ENCODE measurements at places on chromosomes 2 and 18.
A peak's percentile ranks its signal among the peaks of the same experiment; 100 is the strongest.

GRCh38 chr2:147003081-147003480 lies 841.7 kb upstream of the ACVR2A start:
- DNase-seq, result no peak

DNA sequence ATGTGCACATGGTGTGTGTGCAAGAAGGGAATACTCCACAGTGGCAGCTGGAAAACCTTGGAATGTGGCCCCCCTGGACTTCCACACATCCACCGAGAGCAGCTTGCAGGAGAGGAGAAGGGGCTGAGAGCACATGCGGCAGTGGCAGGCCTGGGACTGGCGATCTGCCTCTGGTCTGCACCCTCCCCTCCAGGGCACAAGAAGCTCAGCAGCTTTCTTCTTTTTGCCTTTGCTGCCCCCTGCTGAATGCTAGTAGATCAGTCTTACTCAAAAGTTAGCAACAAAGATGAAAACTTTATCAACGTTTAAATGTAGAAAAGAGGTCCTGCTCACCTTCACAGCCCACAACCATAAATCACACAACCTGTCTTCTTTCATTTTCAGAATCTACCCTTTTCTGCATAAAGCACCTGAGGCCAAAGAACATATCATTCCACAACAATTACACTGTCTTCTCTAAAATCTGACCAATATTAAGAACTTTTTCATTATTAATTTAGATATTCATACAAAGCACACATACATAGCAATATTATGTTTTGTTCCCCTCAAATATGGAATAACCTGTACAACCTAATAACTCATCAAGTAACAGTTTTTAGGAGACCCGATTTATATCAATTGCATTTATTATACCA lies 34.6 kb downstream of the TGFBRAP1 start:
- peak; percentile 85 for DNase-seq

DNA sequence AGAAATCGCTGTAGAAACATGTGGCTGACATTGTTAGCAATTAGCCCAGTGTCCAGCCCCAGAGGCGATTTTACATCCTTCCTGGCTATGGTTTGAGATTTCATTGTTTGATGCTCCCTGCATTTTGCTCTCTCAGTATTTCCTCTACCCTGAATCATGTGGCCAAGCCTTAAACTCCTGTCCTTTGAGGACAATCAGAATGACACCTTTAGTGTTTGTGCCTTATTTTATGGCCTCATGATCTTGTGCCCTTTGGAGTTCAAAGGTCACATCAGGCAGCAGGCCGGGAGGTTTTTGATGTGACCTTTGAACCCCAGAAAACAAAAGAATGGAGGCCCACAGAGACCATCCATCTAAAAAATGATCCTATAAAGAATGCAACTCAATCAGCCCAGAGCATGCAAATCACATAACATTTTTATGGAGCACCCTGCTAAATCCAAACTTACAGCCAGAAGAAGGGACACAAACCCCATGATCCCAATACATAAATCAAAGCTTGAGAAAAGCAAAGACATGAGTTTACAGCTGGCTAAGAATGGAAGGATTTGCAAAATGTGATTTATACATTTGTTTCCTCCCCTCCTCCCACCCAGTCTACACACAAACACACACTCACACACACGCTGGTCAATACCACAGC lies 52.5 kb downstream of the FECH start:
- DNase-seq, result no peak

DNA sequence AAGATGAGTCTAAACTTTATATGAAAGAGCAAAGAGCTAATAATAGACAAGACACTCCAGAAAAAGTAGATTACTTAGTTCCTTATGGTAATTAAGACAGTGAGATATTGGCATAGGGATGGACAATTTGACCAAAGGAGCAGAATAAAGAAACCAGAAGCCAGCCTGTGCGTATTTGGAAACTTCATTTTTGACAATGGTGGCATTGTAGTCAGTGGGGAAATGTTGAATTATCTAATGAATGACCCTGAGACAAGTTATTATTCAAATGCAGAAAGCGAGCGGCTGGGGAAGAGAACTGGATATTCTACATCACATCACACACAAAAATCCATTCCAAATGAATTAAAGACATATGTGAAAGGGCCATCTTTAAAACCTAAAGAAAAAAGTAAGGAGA lies 144.3 kb downstream of the DTNB start:
- DNase-seq, result no peak

GRCh38 chr2:11745613-11746375 lies 638 bp upstream of the LPIN1 start:
- no peak for DNase-seq

DNA sequence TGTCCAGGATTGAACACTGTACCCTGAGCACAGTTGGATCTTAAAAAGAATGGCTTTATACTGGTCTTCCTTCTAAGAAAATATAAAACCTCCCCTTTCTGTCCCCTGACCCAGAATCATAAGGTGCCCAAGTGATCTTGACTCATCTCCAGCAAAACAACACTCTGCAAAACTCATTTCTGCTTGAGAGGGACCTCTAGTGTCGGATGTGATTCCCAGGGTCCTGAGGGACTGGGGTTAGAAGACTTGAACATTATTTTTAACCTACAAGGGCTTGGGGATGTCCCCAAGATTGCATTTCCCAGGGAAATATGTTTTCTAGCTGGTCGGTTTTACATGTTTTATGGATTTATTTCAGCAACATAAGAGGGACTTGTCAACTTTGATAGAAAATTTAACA lies 1318.5 kb upstream of the CELF4 start:
- peak; percentile 19 for DNase-seq

DNA sequence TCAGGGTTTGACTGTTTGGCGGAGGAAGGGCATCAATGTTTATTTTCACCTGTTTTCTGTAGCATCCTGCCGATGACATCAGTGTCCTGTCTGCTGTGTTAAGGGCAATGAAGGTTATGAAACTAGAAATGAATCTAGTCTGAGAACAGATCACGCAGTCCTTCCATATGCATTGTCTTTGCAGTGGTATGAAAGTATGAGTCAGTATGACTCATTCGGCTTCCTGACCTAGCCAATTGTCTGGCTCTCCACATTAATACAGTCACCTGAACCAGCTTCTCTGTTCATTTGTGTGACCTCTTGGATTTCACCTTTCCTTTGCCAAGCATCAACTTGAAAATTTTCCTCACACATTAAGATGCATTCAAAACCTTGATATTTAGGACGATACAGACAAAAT lies 353.8 kb downstream of the RND3 start:
- peak; percentile 53 for DNase-seq

GRCh38 chr2:101995019-101995418 lies 3.3 kb downstream of the IL1R2 start:
- DNase-seq, result no peak

GRCh38 chr2:1405124-1405523 lies 8.1 kb upstream of the TPO start:
- no peak for DNase-seq

DNA sequence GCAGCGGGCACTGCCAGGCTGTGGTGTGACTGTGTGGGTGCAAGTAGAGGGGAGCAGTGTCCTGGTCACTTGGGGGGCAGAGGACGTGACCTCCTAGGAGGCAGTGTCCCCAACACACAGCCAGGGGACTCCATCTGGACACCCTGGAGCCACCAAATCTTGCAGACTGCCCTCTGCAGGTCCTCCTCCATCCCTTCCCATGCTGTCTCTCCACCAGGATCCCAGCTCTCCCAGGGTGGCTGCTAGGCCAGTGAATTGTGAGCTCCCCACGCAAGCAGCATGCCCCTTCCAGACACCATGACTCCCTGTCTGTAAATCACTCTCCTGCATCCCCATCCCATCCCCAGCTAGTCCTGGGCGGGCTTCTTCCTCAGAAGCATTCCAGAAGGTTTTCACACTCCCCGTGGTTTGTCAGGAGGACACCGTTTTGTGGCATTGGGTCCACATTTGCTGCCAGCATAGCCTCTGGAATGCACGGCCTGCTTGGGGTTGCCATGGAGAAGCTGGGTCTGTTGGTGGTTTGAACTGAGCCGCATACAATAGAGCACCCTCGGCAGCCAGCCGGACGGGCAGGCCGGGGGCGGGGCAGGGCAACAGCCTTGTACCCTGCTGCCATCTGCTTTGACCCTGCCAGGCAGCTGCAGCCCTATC lies 210.7 kb downstream of the KLHL29 start:
- no peak for DNase-seq

DNA sequence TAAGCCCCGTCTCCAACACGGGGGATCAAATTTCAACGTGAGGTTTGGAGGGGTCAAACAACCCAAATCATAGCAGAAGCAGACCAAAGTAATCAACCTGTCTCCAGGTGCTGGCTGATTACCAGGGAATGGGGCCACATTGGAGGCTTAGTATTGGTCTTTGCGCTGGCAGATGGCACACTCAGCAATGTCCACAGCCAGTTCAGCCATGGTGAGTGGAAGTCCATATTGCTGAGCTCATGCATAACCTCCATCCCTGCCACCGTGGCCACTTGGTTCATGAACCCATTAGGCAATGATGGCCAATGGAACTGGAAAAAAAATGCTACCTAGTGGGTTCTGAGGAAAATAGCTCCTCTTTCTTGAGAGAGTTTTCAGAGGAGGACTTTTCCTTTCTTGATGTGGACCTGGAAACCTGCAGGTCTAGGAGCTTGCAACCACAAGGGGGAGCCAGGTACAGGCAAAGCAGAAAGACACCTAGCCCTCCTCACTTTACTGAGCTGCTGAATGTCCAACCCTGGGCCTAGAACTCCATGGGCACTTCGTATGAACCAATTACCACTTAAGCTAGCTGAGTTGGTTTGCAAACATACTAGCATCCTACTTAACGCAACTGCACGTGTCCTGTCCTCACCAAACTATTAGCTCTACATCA lies 128.0 kb upstream of the GYPC start:
- peak; percentile 79 for DNase-seq

DNA sequence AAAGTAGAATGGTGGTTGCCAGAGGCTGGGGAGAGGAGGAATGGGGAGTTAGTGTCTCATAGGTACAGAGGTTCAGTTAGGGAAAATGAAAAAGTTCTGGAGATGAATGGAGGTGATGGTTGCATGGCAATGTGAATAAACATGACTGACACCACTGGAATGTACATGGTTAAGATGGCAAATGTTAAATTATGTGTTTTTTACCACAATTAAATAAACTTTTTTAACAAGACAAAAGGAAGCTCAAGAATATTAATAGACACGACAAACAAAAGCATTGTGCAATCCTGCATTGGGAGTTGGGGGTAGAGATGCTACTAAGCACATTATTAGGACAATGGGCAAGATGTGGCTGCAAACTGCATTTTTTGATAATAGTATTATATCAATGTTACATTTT lies 147.7 kb downstream of the TWIST2 start:
- DNase-seq, result no peak

DNA sequence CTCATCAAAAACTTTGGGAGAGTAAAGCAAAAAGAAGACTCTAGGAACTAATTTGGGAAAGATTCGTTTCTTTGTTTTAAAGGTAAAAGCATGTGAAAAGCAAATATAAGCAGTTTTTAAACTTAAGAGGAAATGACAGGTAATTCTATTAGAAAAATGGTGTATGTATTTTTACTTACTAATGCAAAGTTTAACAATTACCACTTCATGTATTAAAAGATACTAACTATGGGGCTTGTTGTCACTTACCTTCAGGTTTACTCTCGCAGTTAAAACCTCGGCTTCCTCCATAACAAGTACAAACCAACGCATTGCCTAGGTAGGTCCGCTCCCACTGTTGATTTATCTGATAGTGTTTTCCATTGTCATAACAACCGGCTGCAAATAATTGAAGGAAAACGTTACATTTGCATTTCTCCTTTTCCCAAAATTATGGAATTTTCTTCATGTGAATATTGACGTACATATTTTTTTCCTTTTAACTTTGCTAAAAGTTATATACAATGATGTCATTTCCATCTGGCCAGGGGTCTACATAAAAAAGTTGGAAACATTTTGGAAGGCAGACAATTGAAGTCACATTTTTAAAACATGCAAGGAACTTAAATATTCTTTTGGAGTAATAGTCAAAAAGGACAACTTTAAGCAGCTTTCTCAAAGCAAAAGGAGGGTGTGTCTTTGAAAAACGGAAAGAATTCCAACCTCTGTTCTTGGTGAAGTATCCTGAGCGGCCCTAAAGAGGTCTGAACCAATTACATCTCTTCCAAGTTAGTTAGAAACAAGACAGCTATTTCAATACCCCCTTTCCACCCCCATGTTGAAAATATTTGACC lies 1.2 kb downstream of the FN1 start:
- no peak for DNase-seq

DNA sequence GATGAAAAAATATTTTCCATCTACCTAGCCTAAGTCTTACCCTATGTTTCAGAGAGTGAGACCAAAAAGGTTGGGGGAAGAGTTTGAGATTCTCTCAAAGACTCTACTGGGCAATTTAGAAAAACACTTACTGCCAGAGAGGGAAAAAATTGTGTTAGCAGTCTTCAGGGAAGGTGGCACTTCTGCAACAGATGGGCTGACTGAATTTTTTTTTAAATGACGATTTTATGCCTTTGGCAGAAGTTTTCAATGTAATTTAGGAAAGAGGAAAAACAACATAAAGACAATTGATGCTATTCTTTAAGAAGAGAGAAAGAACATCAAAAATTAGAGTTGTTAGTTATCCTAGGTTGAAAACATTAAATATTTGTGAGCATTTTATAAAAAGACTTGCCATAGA lies 1894.5 kb upstream of the PIK3C3 start:
- no peak for DNase-seq

DNA sequence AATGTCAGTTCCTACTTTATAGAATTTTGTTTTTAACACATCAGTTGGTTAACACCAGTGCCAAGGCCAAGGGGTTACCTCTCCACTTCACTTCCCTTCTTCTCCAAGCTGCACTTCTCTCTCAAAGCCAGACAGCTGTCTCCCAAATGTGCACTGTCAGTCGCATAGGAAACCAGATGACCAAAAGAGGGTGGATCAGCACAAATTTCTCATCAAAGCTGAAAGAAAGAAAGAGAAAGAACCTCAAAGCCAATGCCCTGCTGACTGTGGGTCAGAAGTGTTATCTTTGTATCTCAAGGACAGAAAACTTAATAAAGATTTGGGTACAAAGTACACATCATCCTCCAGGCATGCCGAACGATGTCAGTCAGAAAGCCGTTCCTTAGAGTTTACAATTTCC lies 32.2 kb downstream of the SPATS2L start:
- no peak for DNase-seq

- no peak for DNase-seq
Observed at GRCh38 chr2:191385416-191386160, 140.4 kb downstream of the MYO1B start.

DNA sequence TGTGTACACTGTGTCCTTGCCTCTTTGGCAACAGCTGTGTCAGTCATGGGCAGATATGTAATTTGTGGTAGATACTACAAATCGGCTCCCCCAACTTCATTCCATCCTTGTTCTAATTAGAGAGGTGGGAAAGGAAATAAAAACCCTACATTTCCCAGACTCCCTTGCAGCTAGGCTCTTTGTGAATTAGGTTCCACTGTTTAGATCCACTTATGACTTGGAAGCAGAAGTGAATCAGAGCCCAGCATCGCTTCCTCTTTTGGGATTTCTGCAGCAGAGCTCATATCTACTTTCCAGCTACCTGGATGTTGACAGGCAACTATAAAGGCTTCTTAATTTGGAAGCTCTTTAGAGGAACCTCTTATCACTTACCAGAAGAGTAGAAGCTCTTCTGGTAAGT lies 34.1 kb upstream of the NARS1 start:
- no peak for DNase-seq

Measured in iPS-NIHi11 (cell line).